Left ventricle myocardium inferior (tissue), 1 donor: ENCODE measurements at places on chromosomes 4 and X. TPM values are rescaled to one million over a fixed set of nuclear protein-coding genes. Genes with fewer than 3 reads are reported as not detected.

Gene SULT1E1
- total RNA-seq: not detected

Gene SPANXA2
- not detected for total RNA-seq

Gene ADGRG2
- total RNA-seq: 0.16 TPM

Gene FGB
- not detected for total RNA-seq

Gene GYPE
- 0.16 TPM for total RNA-seq

Gene PPP1R2C
- not detected for total RNA-seq

Gene PDE5A
- 8.2 TPM for total RNA-seq

Gene ZNF518B
- total RNA-seq: 21.7 TPM

Gene FAM9B
- not detected for total RNA-seq

Gene FGG
- total RNA-seq: not detected

DNA sequence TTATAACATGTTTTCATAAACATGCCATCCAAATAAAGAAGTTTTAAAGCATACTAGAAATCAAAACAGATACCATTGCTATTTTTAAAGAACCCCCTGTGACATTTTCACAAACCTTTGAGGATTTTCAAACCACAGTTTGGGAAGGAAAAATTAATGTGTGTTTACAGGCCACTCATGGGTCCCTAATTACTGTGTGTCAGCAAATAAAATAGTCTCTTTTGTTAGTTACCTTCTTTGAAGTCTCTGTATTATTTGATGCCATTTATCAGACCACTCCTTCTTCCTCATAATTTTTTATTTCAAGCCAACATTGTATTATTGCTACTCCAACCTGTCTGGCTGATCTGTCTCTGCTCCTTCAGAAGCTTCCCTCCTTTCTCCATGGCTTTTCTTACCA, 72.6 kb upstream of the TET2 start:
- no peak for DNase-seq

- no peak for DNase-seq
Measured at GRCh38 chr4:89413518-89413917, 105.9 kb upstream of the GPRIN3 start.

DNA sequence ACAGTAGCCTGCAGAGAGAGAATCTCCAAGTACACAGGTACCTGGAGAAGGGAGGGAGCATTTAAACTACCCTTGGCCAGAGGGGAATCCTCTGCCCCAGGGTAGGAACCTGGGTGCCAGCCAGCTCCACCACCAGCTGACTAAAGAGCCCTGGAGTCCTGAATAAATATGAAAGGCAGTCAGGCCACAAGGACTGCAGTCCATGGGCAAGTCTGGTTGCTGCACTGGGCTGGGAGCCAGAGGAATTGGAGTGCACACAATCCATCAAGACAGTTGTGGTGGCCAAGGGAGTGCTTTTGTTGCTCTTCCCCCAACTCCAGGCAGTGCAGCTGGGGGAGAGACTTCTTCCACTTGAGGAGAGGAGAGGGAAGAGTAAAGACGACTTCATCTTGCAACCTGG, 172.5 kb downstream of the HNRNPD start:
- DNase-seq: no peak

DNA sequence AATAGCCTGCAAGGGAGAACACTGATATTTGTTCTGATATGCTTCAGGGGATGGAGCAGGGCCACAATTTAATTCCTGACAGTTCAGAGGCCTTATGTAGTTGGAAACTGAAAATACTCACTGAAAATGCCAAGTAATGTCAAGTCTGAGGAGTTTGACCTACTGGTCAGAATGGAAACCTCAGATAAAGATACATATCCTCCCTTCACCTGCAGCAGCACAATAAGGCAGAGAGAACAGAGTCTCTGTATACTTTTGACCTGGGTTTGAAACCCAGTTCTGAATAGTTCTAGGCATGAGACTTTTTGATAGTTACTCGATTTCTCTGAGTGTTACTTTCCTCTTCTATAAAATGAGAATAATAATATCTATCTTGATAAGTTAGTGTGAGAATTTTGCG, 65.8 kb upstream of the TRPC5 start:
- DNase-seq: no peak

DNA sequence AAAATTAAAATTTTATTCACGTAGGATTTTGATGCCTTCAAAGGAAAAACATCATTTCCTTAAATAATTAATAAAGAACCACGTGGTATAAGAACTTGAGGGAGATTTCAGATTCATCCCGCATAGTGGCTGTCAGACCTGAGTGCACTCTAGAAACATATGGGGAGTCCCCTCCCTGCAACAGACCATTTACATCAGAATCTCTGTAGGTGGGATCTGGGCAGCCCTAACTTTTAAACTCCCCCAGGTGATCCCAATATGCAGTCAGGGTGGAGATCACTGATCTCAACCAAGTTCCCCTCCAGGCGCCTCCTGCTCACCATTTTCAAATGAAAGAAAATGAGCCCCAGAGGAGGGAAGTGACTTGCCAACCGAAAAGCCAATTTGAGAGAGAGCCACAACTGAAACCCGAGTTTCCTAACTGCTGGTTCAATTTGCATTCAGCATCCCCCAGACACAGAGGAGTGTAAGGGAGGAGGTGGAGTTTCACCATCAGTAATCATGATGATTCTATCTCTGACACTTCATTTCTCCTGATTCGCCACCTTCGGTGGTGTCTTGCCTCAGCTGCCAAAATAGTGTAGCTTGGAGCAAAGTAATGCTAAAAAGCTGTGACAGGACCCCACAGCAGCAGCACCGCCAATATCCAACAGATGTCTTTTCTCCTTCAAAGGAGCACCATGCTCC, 11.4 kb downstream of the RNF150 start:
- no peak for DNase-seq

- no peak for DNase-seq
Measured at GRCh38 chrX:45351478-45351877, 150.8 kb upstream of the DIPK2B start.

DNA sequence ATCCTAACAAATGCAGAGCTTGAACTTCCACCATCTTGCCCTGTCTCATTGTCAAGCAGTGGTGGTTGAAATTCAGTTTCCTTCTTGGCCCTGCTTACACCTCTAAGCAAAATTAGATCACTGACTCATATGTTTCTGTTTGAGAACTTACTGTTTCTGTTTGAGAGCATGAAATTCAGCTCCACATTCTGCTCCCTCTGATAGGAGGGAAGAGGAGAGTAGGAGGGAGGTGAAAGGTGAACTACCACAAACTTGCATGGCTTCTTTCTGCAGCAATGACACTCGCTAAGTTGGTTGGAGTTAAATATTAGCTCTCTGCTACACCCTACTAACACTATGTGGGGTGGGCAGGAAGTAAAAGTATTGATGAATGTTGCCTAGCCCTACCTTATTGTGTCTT, 117.8 kb upstream of the EDA2R start:
- no peak for DNase-seq

GRCh38 chr4:88240297-88240714, 44.1 kb downstream of the PPM1K start:
- peak; percentile 72 for DNase-seq

GRCh38 chrX:79408623-79409322, 41.6 kb upstream of the ITM2A start:
- DNase-seq: no peak

- no peak for DNase-seq
Measured at GRCh38 chr4:92263010-92263409, 40.8 kb upstream of the GRID2 start.

- DNase-seq: no peak
Measured at GRCh38 chrX:10519278-10519677, 101.1 kb downstream of the MID1 start.

DNA sequence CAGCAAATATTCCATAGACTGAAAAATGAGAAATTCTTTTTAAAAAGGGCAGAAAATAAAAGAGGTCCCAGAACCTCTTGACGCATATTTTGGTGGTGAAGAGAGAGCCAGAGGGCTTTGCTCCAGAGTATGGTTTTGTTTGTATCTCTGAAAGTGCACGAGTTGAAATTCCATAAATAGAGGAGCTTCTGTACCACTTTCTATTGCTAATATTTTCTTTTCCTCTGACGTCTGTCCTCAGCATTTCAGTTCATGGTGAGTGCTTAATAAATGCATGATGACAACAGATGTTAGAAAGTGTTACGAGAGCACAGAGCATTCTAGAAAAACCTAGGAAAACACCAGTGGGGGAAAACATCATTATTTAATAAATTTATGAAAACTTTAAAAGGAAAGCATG, 145.6 kb downstream of the AMELX start:
- no peak for DNase-seq

DNA sequence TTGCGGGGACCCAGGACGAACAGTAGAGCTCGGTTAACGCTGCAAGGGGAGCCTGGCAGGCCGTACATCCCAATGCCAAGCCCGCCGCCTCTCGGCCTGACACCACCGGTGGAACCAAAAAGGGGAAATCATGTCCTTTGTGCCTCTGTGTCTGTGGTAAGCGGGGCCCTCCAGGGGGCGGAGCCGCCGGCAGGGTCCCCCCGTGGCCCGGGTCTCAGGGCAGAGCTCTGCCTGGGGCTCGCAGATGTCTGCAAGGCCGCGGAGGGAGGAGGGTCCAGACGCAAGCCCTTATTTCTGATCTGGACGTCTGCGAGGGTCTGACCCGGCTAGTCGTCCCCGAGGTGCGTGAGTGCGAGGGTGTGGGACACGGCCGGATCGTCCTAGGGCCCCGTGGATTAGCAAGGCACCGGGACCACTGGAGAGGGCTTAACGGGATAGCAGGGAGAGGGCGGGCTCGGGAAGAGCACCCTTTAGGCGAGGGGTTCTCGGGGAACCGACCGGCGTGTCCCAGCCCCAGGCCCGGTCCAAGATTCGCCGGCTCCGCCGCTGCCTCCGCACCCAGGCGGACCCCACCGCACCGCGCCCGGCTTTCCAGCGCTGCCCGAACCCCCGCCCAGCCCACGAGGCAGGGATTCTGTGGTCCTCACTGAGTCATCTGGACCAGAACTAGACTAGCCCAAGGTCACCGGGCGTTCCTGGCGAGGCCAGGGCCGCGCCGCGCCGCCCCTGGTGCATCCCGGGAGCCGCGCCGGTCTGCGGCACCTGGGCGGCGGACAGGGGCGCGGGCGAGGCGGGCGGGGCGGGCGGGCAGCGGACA, 863 bp upstream of the FAM193A start:
- DNase-seq: peak; percentile 50

- no peak for DNase-seq
Measured at GRCh38 chrX:31057691-31058090, 14.2 kb downstream of the FTHL17 start.

- DNase-seq: no peak
Measured at GRCh38 chrX:45358392-45358791, 157.7 kb upstream of the DIPK2B start.

- DNase-seq: no peak
Measured at GRCh38 chrX:146881521-146881920, 67.0 kb upstream of the CXorf51A start.

- no peak for DNase-seq
Measured at GRCh38 chr4:80540785-80541469, 205.4 kb downstream of the CFAP299 start.

DNA sequence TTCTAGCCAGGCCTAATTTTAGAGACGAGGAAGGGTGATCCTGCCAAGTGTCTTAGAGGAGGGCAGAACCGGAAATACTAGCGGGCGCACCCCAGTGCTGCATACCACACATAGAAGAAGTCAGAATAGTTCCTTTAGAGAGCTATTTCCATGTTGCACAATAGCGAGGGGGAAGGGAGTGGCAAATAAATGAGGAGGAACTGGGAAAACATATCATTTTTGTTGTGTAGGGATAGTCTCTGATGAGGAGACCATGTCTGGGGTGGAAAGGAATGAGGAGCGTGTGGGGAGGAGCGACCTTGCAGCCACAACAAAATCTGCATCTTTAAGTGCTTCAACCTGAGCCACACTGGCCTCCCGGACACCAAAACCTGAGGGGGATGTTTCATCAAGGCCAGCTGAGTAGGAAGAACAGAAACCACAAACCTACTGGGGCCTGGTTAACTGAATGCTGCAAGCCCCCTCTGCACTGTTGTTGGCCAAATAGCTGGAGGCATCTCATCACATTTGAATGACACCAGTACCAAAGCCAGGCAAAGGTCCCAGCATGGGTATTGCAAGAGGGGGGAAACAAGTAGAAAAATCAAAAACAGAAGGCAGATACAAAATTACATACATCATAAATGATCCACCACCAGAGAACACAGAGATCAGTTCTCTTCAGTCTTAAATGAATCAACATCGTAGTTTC, 26.7 kb upstream of the C1QTNF7 start:
- DNase-seq: peak; percentile 47

DNA sequence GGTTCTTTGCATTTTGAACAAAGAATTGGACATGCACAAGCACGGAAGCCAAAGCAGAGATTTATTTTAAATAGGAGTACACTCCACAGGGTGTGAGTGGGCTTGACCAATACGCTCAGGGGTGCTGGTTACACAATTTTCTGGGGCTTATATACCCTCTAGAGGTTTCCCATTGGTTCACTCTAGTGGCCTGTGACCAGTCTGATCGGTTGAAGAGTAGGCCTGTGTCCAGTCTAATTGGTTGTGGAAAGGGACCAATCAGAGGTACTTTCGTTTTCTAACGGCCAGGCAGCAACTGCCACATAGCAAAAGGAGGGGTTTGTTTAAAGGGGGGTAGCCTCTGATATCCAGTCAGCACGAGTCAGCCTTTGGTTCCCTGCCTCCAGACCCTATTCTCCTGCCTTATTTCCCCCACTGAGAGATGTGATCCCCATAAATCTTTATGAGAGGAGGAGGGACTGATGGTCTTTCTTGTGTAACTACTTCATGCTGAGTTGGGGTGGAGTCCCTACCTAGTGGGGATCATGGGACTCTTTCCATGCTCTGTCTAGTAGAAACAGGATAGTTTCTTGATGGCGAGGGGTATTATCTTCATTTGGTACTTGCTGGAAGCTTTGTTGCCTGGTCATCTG, 11.3 kb upstream of the AREG start:
- no peak for DNase-seq

DNA sequence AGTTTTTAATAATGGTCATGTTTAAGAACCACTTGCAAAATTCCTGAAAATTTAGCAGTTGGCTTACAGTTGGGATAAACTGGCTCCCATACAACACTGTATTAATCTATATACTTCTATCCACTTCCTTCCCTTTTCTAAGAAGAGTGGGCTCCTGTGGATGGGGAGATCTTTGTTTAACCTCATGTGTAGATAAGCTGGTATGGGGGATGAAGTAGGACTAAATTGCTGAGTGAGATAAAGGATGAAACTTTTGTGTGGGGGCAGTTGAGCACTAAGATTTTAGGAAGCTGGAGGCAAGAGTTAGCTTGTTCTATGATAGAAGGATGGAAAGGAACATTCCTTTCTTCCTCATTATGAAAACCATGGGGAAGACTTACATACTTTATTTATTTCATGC, 54.6 kb upstream of the ATP8A1 start:
- DNase-seq: no peak

- DNase-seq: no peak
Measured at GRCh38 chrX:54423161-54423888, 16.9 kb upstream of the TSR2 start.

- DNase-seq: no peak
Measured at GRCh38 chrX:108573136-108573535, 133.5 kb downstream of the COL4A5 start.

GRCh38 chr4:40800064-40800463, 50.3 kb downstream of the NSUN7 start:
- no peak for DNase-seq

GRCh38 chr4:182301736-182302135, 58.5 kb downstream of the TENM3 start:
- DNase-seq: no peak
